Iris pigment epithelial cell (primary cell): ENCODE measurements at places on chromosomes 7 and 10.

DNA sequence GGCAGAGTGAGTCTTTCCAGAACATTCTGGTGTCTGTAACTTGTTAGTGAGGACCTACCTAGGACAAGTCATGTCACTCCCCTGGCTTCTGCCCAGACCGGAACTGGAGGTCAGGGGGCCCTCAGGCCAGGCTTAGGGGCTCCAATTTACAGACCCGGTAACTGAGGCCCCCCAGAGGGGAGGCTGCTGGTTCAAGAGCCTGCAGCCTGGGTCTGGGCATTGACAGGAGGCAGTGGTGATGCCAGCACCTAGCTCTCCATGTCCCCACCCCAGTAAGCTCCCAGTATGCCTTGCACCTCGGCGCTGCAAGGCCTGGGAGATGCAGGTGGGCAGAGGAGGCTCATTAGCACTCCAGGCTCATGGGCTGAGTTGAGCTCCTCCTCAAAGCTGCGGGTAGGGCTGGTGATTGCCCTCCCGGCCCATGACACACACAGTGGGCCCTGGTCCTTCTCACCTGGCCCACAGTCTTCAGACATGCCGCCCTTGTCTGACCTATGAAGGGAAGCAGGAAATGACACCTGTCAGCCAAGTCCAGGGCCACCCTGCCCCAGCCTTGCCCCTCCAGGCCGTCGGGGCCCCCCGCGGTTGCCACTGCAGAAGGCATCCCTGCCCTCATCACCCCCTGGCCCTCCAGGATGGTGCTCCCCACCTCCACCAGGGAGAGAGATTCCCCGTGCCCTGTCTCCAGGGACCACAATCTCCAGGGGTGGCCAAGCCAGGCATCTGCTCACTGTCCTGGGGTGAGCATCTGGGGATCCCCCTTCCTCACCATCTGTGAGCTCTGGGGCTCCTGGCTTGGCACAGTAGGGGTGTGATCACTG, 88.3 kb upstream of the TMEM248 start:
- DNase-seq = no peak

- DNase-seq = peak; percentile 6
These were observed 16.2 kb upstream of the NME8 start for GRCh38 chr7:37832194-37832593.

- DNase-seq = peak; percentile 84
These were observed 146.4 kb upstream of the LYZL2 start for GRCh38 chr10:30775779-30776591.

- no peak for DNase-seq
These were observed 2.0 kb upstream of the RBAK start for GRCh38 chr7:5043661-5044060.

- DNase-seq = peak; percentile 28
These were observed 41.8 kb upstream of the TMEM213 start for GRCh38 chr7:138755842-138756590.

- no peak for DNase-seq
These were observed 1.0 kb downstream of the NKX2-3 start for GRCh38 chr10:99533496-99534449.

DNA sequence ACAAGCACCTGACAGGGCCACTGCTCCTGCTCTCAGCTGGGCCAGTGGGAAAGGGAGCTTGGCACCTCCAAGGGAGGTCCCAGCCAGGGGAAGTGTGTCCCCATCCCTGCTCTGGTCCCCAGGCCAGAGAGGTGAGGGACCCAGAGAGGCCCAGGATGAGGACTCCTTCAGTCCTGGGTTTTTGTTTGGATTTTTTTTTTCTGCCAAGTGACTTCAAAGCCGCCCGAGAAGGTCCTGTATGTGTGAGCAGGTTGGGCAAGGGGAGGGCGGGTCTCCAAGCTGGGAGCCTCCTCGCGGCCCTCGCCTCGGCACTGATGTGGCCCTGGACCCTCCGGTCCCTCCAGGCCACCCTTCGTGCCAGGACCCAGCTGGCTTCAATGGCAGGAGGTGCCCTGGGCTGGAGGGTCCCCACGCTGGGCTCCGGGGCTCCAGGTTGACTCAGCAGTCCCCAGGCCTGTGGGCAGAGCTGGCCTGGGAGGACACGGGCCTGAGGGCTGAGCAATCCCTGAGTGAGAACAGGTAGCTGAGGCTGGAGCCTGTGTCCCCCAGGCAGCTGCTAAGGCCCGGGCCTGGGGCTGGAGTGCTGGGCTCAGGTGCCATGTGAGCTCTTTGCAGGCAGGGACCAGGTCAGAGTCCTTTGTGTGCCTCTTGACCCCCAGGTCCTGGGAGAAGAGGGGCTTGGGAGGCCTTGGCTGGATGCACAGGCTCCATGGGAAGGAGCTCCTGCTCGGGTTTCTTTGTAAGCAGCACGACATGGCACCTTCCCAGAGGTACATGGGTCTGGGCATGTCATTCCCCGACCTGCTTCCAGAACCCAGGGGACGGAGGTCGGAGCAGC, 140.6 kb downstream of the FAM53B start:
- DNase-seq = no peak

- peak; percentile 48 for DNase-seq
These were observed 33.8 kb upstream of the ZFAND2A start for GRCh38 chr7:1193593-1194424.

DNA sequence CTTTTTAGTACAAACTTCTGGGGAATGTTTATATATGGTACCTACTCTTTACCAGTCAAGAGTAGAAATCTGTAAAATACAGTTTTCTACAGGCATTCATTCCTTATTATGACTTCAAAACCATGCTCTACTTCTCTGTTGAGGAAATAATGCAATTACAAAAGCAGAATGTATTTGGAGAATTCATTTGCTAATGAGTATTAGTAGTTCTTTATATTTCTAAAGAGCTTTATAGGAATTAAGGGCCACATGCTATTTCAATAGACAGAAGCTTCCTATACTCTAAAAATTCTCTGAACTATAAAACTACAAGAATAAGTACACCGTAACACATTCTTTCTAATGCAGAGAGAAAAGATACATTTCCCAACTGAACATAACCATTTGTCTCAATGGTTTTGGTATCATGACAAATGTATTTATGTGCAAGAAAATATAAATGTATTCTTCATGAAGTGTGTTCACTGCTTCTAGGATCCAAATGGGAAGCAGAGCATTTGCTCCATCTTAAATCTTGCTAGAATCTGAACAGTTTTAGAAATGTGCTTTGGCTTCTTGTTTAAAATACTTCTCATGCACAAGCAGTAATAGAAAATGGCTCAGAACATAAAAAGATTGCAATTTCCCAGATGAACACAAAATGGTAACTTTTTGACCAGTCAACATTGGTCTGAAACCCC, 21.8 kb downstream of the CDK1 start:
- DNase-seq = no peak

DNA sequence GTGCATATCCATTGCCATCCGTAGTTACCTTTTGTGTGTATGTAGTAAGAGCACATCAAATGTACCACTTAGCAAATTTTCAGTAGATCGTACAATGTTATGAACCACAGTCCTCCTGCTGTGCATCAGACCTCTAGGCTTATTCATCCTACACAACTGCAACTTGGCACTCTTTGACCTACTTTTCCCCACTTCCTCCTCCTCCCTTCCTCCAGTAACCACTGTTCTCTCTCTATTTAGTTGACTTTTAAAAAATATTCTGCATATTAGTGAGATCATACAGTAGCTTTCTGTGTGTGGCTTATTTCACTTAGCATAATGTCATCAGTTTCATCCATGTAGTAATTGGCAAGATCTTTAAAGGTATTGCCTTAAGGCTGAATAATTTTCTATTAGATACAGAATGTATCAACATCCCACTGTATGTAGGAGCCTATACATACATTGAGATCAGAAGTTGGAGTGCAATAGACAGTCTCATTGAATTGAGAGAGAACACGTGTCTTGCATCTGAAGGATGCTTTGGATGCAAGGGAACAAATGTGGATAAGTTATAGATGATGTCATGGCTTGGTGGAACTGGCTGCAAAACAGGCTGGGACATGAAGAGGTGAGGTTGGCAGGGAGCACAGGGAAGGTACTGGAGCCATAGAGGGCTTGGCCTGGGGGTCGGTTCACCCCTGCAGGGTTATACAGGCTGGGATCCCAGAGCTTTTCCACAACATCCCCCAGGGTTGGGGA, 83.0 kb upstream of the FAM180A start:
- peak; percentile 3 for DNase-seq

- DNase-seq = no peak
These were observed 692 bp downstream of the CARD11 start for GRCh38 chr7:3042861-3043489.

GRCh38 chr7:28958235-28958979, at the start of gene TRIL:
Gene TRIL, minus strand, starts transcription at chr7:28958330. Its CDS starts 284 bp downstream, at chr7:28958046.
- DNase-seq = peak; percentile 75

GRCh38 chr10:87935290-87936141, 72.1 kb downstream of the PTEN start:
- DNase-seq = peak; percentile 78

- peak; percentile 32 for DNase-seq
These were observed 118.1 kb downstream of the ZNF365 start for GRCh38 chr10:62492012-62492869.

GRCh38 chr7:909358-910329, 33.3 kb downstream of the GET4 start:
- peak; percentile 30 for DNase-seq

- no peak for DNase-seq
These were observed 11.0 kb downstream of the TWIST1 start for GRCh38 chr7:19106241-19107080.
